ENCODE measurements at places on chromosomes 7 and 10.

- DNase-seq: no peak
These were observed 13.0 kb downstream of the ANTXRL start for GRCh38 chr10:46299536-46300369.

DNA sequence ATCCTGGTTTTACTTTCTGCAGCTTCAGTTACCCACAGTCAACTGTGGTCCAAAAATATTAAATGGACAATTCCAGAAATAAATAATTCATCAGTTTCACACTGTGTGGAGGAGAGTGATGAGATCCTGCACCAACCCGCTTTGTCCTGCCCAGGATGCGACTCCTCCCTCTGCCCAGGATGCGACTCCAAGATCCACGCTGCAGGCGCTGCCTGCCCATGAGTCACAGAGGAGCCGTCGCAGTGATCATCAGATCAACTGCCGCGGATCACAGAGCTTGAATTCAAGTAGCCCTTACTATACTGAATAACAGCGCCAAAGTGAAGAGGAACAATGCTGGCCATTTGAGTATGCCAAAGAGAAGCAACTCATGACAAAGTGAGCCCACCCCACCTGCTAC, 61.5 kb downstream of the GRB10 start:
- DNase-seq: no peak

DNA sequence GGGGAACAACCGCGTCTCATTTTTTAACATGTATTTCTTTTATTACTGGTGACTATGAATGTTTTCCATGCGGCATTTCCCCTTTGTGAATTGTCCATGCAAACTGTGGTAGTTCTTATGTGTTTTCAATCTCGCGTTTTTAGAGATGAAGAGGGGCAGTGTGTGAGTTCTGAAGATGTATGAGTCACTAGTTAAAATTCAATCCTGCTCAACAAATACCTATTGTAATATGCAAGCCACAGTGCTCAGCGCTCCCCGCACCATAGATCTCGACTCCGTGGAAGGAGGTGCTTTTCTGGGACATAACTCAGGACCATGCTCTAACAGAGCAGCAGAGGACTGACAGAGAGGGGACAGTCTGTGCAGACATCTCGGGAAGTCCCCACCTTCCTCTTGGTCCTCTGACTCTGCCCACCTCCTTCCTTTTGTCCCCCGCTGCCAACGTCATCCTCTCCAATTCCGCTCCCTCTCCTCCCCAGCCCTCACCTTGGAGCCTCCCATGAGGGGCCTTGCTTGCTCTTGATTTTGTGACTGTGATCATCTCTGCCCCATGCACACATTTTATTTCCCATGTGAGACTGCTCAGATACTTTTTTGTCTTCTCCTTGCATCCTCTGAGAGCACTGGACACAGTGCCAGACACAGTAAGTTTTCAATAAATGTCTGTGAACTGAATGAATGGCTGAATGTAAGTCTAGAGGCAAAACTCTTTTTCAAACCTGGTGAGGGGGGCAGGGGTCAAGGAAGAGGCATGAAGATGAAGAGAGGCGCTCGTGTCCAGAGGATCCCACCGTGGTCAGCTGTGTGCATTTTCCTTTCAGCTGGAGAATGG, 42.7 kb upstream of the PLEKHA1 start:
- DNase-seq: no peak

DNA sequence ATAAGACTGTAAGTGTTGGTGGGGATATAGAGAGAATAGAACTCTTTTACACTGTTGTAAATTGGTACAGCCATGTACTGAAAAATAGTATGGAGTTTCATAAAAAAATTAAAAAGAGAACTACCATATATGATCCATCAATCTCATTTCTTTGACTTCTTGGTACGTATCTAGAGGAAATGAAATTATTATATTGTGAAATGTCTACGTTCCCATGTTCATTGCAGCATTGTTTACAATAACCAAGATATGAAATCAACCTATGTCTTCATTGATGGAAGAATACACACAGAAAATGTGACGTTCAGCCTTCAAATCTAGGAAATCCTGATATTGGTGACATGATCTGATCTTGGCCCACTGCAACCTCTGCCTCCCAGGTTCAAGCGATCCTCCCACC, 32.0 kb downstream of the SHOC2 start:
- no peak for DNase-seq

DNA sequence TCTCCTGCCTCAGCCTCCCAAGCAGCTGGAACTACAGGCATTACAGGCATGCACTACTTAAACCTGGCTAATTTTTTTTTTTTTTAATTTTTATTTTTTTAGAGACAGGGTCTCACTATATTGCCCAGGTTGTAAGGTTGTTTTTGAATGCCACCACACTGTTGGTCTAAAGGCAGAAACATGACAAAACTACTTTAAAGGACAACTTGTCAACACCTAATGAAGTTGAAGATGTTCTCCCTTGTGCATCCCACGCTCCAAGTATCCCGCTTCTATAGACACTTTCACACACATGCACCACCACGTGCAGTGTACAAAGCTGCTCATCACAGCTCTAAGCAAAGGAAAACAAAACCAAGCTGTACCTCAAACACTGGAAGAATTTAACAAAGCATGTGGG, 226.4 kb downstream of the FGFR2 start:
- no peak for DNase-seq

GRCh38 chr10:66836057-66836456, 89.8 kb upstream of the LRRTM3 start:
- no peak for DNase-seq

DNA sequence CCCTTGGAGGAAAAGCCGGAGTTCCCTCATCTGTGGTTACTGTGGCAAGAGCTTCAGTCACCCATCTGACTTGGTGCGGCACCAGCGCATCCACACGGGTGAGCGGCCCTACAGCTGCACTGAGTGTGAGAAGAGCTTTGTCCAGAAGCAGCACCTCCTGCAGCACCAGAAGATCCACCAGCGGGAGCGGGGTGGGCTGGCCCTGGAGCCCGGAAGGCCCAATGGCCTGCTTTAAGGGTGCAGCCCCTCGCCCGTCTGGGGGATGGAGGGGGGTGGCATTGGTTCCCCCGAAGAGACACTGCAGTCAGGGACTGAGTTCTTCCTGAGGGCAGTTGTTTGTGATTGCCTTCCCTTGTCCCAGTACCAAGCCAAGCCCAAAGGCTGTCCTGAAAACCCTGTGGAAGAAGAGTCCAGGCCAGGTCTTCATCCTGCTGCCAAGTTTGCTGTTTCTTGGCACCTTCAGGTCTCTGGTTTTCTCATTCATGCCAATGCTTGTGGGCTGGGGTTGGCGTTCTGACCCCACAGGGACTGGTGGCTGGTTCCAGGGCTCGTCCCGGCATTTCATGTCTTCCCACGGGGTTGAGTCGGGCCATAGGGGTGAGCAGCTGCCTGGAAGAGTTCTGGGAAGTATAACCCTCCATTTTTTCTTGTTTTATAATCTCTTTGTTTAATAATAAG, 7.7 kb upstream of the ZNF783 start:
- DNase-seq: no peak

- no peak for DNase-seq
These were observed 19.3 kb downstream of the OR6B1 start for GRCh38 chr7:144019457-144019856.

GRCh38 chr10:49382226-49382625, 13.7 kb downstream of the DRGX start:
- DNase-seq: no peak

DNA sequence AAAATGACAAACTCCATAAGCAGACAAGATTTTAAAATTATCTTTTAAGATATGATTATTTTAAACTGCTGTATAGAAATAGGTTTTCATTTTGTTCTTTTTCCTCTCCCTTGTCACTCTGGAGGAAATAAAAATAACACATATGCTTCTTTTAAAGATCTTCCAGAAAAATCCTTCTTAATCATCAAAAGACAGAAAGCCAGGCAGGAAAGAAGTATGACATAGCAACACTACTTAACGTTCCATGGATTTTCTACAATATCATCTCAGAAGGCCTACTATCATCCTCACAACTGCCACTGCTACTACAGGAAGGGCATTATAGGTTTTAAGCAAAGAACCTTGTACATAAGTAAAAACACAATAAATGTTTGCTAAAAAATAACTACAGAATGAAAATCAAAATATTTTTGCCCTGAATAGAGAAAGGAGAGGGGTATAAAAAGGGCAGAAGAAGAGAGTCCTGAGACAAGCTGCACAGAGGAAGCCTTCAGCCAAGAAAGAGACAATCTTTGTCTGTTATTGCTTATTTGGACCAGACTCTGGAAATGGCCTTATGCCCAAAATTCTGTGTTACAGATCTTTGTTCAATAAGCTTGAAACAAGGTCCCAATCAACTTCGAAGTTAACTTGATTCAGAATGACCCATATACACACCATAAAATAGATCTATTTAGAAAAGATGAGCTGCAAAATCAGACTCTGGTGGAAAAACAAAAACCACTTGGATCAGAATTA, 67.8 kb downstream of the ABI1 start:
- no peak for DNase-seq

DNA sequence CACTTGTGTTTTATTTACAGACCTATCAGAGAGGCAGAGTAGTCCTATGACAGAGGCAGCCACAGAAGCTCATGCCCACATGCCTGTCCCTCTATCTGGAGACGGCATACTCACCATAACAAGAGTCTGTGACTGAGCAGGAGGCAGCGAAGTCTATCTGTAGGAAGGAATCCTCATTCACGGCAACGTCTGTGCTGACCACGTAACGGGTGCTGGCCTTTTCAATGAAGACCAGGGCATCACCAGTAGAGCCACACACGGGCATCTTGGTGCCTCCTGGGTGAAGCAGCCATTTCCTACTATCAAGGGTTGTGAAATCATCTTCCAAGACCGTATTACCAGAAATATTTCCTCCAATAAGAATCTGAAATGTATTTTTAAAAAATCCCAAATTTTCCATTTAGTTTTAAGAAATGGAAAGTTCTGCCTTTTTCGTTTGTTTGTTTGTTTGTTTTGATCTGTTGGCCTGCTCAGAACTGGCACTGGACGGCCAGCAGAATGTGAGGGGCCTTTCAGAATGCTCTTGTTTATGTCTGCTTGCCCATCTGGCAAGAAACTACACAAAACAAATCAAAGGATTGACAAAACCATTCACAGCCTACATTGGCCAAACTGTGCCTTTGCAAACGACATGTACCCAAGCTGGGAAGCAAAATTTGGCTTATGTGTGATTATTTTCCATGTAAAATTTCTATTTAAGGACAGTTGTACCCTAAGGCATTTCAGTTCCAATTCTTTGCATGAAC, 93.1 kb upstream of the SLC26A5 start:
- DNase-seq: no peak

DNA sequence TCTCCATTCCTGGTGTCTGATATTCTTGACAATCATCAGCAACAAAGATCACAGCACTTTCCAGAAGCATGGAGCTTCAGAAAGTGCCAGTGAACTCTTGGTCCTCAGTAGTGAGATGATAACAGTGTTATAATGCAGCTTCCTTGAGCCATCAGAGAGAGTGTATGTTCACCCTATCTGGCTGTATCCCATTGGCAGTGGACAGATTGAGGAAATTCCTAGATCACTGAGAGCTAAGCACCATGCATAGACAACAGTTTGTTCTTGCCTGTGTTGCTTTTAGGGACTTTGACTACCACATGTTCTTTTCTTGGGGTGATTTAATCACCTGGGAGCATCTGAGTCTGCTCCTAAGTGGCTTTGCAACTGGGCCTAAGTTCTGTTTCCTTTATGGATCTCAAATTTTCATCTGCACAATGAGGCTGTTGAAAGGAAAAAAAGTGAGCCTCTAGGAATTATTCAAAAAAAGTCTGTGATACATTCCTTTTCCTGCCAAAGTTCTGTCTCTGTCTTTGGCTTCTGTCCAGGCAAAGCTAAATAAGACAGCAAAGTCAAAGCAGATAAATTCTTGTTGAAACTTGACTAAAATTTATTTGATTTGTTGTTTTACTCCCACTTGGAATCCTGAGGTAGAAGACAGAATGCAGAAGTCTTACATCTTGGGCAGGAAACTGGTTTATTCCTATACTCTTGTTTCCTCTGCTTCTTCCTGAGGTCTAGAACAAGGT, 14.5 kb upstream of the ZNF282 start:
- no peak for DNase-seq

- DNase-seq: peak; percentile 89
These were observed 874 bp downstream of the GIMAP5 start for GRCh38 chr7:150738092-150738491.

GRCh38 chr7:87128861-87129267, 23.4 kb upstream of the DMTF1 start:
- DNase-seq: no peak

DNA sequence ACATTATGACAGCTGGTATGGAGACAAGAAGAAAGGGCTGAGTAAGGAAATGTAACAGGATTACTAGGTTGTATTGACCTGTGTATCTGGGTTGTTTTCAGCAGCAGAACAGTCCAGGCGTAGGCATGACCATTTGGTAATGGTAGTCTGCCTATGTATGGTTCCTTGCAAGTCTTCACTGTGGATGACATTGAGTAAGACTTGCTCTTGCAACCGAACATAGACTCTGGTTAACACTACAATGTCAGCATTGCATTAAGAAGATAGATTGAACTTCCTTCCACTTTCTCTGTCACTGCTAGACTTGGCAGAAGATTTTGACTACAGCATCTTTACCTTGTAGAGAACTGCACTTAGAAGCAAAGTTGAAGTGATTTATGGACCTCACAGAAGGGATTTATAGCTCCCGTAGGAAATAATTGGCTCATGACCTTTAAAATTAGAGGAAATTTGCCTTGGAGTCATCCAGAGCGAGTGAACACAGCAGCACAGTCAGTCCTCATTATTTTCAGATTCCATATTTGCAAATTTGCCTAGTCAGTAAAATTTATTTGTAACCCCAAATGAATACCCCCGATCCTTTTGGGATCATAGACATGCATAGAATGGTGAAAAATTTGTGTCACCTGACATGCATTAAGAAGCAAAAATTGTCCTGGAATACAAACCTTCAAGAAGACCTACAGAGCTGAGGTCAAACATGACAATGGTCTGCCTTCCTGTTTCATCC, 79.6 kb upstream of the STRIP2 start:
- DNase-seq: no peak

DNA sequence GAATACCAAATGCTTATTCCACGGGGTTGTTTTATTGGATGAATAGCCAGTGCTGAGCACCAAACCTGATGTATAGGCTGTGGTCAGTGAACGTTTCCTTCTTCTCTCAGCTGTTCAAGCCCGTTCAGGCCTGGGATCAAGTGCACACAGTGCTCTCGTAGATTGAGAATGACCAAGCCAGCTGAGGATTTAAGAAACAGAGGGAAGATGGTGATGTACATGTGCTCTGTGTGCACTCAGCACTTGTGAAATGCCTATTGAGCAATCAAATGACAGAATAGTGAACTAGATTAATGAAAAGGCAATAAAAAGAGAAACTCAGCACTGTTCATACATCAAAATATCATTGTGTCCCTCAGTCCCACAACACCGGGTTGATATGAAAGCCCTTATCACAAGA, 302.5 kb downstream of the BMPER start:
- no peak for DNase-seq
